ENCODE measurements at places on chromosomes 11 and 22.

DNA sequence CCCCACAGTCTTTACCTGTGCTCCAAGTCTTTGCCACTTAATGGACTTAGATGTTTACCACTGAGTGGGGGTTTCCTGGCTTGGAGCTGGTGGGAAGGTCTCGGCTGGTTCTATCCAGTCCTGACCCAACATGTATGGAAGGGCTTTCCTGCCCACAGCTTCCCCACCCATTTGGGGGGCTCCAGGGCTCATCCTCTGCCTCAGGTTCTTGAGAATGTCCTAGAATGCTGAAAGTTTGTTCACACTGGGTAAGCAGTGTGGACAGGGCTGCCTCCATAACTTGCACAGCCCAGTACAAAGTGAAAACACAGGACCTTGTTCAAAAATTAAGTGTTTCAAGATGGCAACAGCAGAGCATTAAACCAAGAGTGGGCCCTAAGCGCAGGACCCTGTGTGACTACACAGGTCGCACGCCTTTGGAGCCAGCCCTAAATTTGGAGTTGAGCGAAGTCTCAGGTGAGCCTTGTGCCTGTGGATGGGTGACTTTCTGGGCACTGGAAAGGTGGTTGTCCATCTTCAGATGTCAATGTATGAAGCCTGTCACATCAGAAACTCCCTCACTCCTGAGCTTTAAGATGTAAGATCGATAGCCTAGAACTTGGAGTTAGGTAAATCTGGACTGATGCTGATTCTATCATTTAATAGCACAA, 72.7 kb upstream of the NARS2 start:
- no peak for DNase-seq

- no peak for DNase-seq
Measured at GRCh38 chr11:1507381-1508140, 21.0 kb upstream of the MOB2 start.

DNA sequence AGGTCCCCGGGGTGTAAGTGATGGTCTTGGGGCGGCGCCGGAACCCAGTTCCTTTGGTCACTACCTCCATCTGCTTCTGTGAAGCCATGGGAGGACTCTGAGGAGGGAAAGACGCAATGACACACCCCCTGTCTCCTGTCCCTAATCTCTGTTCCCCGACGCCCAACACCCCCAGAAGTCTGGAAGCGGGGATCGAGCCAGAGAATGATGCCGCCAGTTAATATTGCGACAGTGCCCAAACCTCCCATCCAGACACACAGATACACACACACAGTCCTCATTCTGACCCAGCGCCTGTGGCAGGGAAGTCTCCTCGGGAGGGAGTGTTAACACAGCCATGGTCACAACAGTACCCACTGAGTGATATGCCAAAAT, 352 bp downstream of the C22orf23 start:
- no peak for DNase-seq

DNA sequence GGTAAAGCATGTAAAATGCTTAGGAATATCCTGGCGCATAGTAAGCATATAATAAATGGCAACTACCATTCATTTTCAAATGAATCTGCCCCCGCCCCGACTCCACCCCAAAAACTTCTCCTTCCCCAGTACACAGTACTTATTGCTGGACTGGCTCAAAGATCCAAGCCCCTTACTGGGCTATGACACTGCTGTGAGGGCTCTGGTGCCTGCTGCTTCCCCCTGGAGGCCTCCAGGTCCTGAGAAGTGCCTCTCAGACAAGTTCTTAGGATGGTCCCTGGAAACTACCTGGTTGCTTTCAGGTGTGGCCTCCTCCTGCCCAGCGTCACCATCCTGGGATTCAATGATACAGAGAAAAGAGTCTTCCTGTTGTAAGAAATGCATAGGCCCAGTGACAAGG, 190.6 kb upstream of the NTM start:
- DNase-seq, result no peak

- DNase-seq, result no peak
Measured at GRCh38 chr22:23231471-23232093, 51.3 kb downstream of the BCR start.

- DNase-seq, result no peak
Measured at GRCh38 chr11:134893810-134894685, 482.0 kb upstream of the B3GAT1 start.

DNA sequence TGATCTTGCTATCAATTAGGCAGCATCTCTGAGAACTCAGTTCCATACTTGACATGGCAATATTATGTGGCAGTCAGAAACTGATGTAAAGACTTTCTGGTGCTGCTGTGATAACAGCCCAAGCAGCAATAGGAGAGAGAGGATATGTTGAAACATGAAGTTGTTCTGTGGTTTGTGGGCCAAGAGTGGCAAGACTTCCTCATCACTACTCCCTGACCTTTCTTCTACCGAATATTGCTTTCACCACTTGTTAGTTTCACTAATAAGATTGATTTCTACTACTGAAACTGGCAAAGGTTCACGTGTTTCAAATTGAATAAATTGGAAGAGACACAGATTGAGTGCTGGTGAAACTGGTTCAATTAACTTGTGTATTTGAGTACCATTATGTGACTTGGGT, 852.6 kb upstream of the RAG2 start:
- DNase-seq, result no peak

- no peak for DNase-seq
Measured at GRCh38 chr22:40081662-40082061, 86.9 kb downstream of the FAM83F start.

- DNase-seq, result no peak
Measured at GRCh38 chr11:102783720-102784119, 3.3 kb upstream of the MMP10 start.

GRCh38 chr11:130223291-130223971, 63.8 kb downstream of the ST14 start:
- DNase-seq, result no peak

DNA sequence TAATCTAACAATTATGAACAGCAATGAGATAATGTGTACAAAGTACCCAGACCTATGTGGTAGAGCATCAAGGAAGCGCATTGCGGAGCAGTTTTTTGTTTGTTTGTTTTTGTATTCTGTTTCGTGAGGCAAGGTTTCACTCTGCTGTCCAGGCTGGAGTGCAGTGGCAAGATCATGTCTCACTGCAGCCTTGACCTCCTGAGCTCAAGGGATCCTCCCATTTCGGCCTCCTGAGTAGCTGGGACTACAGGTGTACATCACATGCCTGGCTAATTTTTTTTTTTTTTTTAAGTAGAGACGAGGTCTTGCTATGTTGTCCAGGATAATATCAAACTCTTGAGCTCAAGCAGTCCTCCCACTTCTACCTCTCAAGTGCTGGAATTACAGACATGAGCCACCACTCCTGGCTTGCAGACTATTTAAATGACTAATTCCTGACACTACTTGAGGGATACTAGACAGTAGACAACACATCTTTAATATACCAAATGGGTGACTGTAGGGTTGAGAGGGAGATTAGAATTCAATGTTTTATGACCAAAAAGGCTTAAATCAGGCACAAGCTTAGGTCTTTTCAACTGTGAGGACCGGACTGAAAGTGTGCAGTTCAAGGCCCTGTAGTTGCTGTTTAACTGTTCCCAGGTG, 12.7 kb downstream of the OR51B4 start:
- DNase-seq, result no peak

- DNase-seq, result no peak
Measured at GRCh38 chr11:61955422-61956135, 5.4 kb downstream of the BEST1 start.

DNA sequence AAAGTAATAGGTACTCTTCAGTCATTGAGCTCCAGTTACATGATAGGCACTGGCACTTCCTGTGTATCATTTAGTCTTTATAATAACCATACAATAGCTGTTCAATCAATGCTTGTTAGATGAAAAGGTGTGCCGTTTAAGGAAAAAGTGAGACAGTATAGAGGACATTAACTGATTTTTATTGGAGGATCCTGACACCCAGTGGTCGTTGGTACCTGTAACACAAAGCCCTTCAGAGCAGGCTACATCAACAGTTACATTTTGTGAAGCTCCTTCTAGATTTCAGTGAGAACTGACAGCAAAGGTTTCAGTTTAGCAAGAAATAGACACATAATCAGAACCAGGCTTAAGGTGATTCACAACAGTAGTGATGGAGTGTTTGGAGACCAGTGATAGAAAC, 44.2 kb downstream of the CCDC81 start:
- DNase-seq, result no peak

DNA sequence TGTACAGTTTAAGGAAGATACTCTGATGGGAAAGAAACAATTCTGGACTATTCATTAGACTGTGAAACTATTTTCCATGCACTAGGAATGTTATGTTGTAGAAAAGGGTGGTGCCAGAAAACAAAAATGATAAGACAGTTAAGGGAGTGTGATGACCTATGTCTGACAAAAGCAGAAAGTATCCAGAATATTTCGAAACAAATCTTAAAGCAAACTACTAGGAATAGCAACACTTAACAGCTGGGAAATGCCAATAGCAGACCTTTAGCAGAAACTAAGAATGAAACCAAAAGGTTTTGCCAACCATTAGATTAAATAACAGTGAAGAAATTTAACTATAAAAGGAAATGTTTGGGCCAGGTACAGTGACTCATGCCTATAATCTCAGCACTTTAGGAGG, 3.3 kb upstream of the ARHGAP20 start:
- DNase-seq, result no peak

- no peak for DNase-seq
Measured at GRCh38 chr11:35750315-35750714, 87.7 kb downstream of the TRIM44 start.

- no peak for DNase-seq
Measured at GRCh38 chr11:20238712-20239111, 78.4 kb upstream of the DBX1 start.

DNA sequence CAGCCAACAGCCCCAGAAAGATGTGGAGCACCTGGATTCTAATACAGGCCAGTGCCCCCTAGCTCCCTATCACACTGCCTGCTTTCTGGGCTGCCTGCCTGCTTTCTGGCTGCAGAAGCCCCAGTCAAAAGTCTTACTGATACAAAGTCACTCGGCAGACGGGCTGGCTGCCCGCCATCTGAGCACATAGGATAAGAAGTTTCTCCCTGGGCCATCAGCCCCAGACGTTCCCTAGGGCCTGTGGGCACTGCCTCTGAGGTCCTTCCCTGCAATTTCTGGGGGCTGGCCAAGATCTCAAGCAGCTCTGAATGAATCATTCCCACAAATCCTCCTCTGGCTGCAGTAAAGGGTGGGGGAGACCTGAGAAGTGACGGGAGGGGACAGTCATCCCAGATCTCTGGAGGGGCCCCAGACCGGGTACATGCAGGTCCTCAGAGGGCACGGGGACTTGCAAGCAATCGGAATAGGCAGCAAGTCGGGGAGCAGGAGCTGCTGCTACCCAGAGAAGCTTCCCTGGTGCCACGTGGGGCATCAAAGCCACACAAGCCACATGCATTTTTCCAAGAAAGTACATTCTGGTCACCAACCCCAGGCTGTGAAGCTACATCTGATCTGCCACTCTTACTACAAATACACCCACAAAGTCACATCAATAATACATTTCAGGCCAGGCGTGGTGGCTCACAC, 4.7 kb downstream of the TPST2 start:
- no peak for DNase-seq

- no peak for DNase-seq
Measured at GRCh38 chr11:64990222-64990923, 6.4 kb downstream of the BATF2 start.

GRCh38 chr11:12902791-12903486, 106.2 kb upstream of the RASSF10 start:
- no peak for DNase-seq

DNA sequence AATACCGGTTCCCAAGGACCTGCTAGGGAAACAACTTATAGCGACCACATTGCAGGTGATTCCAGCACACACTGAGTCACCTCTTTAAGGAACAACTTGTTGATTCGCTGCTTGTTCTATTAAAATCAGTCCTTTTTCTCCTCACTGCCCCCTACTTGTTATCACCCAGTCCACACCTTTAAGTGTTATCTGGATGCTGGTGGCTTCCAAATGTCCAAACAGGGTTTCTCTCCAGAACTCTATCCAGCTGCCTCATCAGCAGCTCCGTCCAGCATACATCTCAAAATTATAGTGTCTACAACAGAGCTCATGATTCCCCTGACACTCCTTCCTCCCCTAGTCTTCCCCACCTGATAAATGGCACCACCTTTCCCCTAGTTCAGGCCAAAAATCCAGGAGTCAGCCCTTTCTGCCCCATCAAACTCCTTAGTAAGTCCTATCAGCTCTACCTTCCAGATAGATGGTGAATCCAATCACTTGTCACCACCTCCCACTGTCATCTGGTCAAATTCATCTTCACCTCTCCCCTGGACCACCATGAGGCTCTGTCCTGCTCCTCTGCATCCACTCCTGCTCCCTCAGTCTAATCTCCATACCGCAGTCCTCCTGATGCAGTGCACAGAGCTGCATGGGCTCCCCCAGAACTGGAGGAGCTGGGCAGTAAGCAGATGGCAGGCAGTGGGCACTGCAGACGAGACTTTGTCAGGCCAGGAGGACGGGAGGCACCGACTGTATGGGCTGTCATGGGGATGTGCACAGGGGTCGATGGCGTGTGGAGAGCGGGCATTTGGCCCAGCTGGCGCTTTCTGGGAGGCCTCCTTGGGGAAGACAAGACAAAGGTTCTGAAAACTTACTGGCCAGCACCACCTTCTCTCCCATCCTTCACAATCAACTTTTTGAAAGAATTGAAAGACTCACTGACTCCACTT, 19.3 kb downstream of the IL10RA start:
- DNase-seq, result no peak

DNA sequence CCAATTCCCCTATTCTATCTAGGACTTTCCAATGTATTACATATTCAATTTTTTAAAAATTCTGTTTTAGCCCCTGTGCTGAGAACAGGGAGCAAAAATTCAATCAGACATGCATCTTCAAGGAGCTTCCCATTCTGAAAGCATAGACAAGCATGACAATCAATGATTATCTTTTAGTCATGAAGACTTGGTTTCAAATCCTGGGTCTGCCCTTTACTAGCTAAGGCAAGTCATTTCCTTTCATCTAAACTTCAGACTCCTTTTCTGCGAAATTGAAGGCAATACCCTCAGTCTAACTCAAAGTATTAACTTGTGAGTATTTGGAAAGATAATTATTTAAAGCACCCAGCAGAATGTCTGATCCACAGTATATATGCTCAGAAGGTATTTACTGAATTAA, 24.1 kb downstream of the PAK1 start:
- no peak for DNase-seq

GRCh38 chr11:35888961-35889360, 54.9 kb upstream of the LDLRAD3 start:
- DNase-seq, result no peak

Data from epithelial cell of proximal tubule (primary cell).